ENCODE measurements at places on chromosomes 6 and 20.

GRCh38 chr6:28948782-28949486 is 25.1 kb upstream of the TRIM27 start:
- no peak for DNase-seq

DNA sequence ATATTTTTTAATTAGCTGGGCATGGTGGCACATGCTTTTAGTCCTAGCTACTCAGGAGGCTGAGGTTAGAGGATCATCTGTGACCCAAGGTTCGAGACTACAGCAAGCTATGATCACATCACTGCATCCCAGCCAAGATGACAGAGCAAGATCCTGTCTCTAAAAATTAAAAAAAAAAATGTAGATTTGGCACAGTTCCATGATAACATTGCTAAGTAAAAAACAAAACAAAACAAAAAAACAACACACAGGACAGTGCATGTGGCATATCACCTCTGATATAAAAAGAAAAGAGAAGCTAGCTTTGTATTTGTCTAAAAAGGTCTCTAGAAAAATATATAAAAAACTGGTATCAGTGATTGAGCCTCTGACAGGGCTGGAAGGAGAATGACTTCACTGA is 24.6 kb downstream of the RNF24 start:
- DNase-seq: no peak

DNA sequence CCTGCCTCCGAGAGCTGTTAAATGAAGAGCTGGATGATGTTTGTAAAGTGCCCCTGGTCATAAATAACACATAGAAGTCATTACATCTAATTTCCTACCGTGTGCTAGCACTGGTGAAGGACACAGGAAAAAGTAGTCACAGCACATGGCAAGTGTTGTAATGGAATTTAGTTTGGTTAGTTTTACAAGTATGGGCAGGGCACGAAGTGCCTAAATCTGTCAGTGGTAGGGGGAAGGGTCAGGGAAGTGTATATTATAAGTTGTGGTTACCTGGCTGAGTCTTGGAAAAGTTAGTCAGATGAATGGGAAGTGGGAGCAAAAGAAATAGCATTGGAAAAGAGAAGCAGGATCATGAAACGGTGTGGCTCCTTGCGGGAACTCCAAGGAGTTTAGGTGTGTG is 1.6 kb downstream of the RIPPLY2 start:
- no peak for DNase-seq

- no peak for DNase-seq
These were observed 39.6 kb downstream of the PLCG1 start for GRCh38 chr20:41176711-41177552.

DNA sequence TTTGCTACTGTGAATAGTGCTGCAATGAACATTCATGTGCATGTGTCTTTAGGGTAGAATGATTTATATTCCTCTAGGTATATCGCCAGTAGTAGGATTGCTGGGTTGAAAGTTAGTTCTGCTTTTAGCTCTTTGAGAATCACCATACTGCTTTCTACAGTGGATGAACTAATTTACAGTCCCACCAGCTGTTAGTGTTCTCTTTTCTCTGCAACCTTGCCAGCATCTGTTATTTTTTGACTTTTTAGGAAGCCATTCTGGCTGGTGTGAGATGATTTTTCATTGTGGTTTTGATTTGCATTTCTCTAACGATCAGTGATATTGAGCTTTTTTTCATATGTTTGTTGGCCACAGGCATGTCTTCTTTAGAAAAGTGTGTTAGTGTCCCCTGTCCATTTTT is 40.0 kb downstream of the PLG start:
- no peak for DNase-seq

GRCh38 chr6:3631186-3631585 is 120.3 kb downstream of the PXDC1 start:
- DNase-seq: no peak

GRCh38 chr20:56518126-56518525 is 6.4 kb upstream of the FAM209A start:
- no peak for DNase-seq

GRCh38 chr20:62219101-62219991 is 732 bp downstream of the HRH3 start:
- no peak for DNase-seq

- no peak for DNase-seq
These were observed 9.9 kb downstream of the HEY2 start for GRCh38 chr6:125759184-125759902.

- DNase-seq: no peak
These were observed 566.3 kb downstream of the DHX35 start for GRCh38 chr20:39528436-39528835.

- DNase-seq: no peak
These were observed 139.4 kb upstream of the ID4 start for GRCh38 chr6:19697744-19698290.

DNA sequence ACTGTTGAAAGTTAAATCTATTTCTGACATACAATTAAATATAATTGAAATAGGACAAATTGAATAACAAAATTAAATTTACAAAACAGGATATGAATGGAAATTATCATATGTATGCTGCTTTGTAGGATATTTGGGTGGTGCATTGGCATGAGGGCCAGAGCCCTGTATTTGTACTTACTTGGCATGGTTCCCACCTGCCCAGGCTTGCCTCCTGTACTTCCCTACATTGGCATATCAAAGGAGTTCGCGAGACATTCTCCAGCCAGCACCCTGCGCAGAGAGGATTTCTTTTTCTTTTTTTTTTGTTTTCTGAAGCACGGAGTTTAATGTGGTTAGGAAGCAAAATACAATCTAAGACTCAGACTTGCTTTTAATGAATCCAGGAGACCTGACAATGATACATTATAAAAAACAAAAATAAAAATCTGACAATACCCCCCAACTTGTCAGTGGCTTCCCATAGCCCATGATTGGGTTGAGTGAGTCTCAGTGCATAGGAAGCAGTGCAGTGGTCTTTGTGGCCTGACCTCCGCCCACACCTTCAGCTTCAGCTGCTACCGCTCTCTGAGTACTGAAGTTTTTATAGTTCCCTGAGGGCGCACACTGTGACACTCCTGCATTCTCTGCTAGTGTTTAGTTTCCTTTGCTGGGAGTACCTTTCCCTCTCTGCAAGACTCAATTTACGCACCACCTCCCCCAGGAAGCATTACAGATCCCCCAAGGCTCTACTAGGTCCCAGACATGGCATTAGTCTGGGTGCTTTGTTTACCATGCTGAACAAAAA is 440.8 kb downstream of the UTRN start:
- no peak for DNase-seq

GRCh38 chr20:38932457-38933120 is 6.4 kb downstream of the FAM83D start:
- DNase-seq: no peak

DNA sequence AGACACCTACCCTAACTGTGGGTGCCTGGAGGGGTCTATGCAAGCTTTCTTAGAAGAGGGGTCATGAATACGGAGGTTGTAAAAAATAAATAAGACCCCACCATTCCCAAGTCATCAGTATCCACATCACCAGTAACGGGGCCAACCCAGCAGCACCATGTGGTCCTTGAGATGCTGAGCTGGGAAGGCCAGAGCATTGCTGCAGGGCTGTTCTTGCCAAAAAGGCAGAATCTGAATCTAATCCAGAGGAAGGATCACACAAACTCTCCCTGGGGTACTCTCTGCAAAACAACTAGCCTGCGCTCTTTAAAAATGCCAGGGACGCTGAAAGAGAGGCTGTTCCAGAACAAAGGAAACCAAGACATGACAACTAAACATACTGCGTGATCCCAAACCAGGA is 43.2 kb downstream of the SSR1 start:
- DNase-seq: no peak
